ENCODE measurements at places on chromosomes 1 and 21.

GRCh38 chr1:213602796-213603486, 384.8 kb upstream of the PROX1 start:
- no peak for DNase-seq

DNA sequence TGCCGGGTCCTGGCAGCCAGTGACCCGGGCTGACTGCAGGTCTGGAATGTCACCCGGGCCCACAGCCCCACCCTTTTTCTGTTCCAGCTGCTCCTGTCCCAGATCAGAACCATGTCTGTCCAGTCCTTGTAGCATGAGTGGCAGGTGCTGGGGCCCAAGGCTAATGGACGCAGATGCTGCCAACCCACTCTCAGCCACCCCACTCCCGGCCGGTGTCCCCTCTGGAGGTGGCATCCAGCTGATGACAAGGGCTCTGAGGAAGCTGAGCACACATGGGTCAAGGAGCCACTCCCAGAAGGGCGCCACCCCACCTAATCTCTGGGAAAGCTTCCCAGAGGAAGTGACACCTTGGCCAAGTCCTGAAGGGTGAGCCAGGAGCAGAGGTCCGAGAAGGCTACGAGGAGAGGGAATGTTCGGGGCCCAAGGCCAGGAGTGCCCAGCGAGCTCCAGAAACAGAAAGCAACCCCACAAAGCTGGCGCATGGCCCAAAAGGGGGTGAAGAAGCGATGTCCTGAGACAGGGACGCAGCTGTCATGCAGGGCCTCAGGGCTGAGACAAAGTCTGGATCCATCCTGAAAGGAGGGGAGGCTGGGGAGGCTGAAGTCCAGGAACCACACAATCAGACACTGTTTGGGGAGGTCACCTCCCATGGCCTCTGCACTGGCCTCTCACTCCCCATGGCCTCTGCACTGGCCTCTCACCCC, 39.5 kb downstream of the ACOT7 start:
- no peak for DNase-seq

GRCh38 chr1:241470908-241471590, 48.5 kb downstream of the FH start:
- DNase-seq = no peak

- DNase-seq = no peak
These were observed 1.9 kb upstream of the MAD2L2 start for GRCh38 chr1:11682799-11683198.

DNA sequence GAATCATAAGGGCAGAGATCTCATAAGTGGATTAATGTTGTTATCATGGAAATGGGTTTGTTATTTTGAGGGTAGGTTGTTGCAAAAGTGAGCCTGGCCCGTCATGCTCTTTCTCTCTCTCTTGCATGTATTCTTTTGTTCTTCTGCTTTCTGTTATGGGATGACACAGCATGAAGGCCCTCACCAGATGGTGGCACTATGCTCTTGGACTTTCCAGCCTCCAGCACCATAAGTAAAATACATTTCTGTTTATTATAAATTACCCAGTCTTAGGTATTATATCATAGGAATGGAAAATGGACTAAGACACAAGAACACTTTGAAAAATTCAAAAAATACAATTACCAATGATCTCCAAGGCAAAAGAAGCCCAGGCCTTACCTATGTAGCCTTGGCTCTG, 676.1 kb downstream of the PTPRU start:
- no peak for DNase-seq

DNA sequence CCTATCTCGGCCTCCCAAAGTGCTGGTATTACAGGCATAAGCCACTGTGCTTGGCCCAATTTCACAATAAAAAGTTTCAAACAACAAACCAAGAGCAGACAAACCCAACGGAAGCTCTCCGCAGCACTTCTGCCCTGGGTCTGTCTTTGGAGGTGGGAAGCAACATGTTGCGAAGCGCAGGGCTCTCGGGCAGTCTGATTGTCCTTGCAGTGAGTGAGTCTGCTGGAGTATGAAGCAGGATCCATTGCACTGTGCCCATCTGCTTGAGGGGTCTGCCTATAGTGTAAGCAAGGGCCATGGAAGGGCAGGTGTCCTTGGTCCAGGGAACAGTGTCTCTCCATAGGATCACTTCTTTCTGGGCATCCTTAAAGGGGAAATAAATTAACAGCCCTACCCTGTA, 14.6 kb upstream of the PARP1 start:
- no peak for DNase-seq

GRCh38 chr21:45441431-45442255, 36.7 kb downstream of the COL18A1 start:
- no peak for DNase-seq

GRCh38 chr1:51875291-51875772, 3.2 kb downstream of the NRDC start:
- DNase-seq = no peak

GRCh38 chr1:94273111-94273510, 35.7 kb upstream of the ARHGAP29 start:
- DNase-seq = no peak

- no peak for DNase-seq
These were observed 87.9 kb downstream of the RHOU start for GRCh38 chr1:228823200-228823599.

- DNase-seq = no peak
These were observed 2.9 kb upstream of the PDZK1IP1 start for GRCh38 chr1:47192458-47193384.

- DNase-seq = no peak
These were observed 209.4 kb downstream of the HIVEP3 start for GRCh38 chr1:41709331-41709730.

GRCh38 chr21:38036016-38036415, 119.8 kb upstream of the KCNJ6 start:
- no peak for DNase-seq

DNA sequence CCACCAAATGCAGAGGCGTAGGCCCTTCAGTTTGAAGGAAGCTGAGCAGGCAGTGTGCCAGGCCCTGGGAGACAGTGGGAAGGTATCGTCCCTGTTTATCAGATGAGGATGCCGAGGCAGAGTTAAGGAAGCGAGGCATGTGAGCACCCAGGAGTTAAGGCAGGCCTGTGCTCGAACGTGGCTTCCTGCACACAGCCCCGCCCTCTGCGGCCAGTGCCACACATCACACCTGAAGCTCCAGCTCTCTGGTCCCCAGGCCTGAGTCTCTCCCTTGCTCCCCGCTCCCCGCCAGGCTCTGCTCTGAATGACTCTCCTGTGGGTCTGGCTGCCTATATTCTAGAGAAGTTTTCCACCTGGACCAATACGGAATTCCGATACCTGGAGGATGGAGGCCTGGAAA, 32.1 kb downstream of the EPHX1 start:
- no peak for DNase-seq

GRCh38 chr1:152348447-152348846, 11.4 kb downstream of the FLG2 start:
- DNase-seq = no peak

- no peak for DNase-seq
These were observed 19.9 kb downstream of the ATP8B2 start for GRCh38 chr1:154344977-154345837.

GRCh38 chr21:43975469-43976098, 36.5 kb upstream of the TRAPPC10 start:
- DNase-seq = no peak

- no peak for DNase-seq
These were observed 97.2 kb upstream of the LYPLAL1 start for GRCh38 chr1:219076326-219076937.

- no peak for DNase-seq
These were observed 7.1 kb upstream of the CFAP141 start for GRCh38 chr1:154213274-154213673.

GRCh38 chr21:42806509-42807140, 72.7 kb downstream of the WDR4 start:
- DNase-seq = no peak

DNA sequence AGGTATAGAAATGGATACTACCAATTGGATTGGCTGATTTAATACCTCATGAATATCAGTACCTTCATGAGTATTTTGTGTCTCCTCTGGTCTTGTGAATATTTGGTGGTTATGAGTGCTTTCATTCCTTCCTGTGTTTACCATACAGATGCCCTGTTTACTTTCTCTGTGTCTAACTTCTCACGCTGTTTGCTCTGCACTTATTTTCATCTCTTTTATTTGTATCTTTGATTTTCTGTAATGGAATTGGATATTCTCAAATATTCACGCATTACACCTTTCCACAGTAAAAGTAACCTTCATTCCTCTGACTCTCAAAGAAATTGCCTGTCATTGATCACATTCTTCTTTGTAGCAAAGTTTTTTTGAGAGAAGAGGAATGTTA, 16.8 kb downstream of the CNST start:
- no peak for DNase-seq

DNA sequence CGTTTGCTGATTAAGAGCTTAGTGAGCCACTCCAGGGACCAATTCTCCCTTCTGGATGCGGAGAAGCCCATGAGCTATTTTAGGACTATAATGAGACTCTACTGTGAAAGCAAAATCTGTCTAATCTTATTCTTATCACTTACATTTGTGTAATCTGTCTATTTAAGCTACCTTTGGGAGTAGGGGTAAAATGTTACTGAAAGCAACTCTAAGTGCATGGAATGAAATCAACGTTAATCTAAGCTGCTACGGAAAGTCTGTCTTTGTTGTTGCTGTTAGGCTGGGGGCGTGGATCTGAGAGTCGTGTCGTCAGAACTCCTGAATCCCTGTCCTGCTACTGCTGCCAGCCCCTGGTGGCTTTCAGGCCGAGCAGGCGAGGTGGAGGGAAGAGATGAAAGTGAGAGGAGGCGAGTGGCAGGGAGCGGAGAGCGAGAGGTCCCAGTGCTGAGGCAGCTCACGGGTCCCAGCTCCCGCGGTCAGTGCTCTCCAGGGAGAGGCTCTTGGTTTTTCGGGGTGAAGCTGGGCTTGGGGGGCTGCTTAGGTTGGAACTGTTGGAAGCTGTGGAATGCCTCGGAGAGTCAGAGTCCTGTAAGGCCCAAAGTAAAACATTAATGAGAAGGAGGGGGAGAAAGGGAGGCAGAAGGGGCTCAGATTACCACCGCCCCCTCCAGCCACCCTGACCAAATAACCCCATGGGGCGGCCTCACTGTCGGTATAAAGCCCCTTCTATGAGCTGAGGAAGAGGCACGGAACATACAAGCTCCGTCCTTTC, 53.9 kb downstream of the COQ8A start:
- DNase-seq = no peak

DNA sequence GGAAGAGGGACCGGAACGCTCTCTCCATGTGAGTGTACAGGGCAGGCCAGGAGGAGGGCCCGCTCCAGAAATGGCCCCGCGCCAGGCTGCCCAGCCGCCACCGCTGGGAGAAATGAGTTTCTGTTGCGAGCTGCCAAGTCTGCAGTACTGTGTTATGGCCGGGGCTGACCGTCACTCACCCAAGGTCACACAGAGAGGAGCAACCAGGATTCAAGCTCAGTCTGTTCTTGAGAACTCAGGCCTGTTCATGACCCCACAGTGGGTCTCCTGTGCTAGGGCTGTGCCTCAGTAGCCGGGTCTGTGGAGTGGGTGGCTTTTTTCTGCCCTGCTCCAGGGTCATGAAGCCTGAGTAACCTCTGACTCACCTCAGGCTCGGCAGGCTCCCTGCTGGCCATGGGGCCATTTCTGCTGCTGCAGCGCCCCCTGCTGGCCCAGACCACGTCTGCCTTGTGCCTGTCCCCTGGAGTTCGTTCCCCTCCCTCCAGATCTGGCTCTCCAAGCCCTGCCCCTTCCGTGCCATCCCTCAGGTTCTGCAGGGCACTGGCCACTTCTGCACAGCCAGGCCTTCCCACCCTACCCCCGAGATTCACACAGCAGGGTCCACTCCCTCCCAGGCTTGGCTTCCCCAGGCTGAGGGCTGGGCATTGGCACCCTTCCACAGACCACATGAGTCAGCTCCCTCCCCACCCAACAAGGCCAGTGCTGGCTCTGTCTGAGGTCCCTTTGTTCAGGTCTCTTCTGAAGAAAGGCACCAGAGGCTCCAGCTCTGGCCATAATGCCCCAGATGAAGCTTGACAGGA, 51.8 kb downstream of the EDN2 start:
- DNase-seq = peak; percentile 92

DNA sequence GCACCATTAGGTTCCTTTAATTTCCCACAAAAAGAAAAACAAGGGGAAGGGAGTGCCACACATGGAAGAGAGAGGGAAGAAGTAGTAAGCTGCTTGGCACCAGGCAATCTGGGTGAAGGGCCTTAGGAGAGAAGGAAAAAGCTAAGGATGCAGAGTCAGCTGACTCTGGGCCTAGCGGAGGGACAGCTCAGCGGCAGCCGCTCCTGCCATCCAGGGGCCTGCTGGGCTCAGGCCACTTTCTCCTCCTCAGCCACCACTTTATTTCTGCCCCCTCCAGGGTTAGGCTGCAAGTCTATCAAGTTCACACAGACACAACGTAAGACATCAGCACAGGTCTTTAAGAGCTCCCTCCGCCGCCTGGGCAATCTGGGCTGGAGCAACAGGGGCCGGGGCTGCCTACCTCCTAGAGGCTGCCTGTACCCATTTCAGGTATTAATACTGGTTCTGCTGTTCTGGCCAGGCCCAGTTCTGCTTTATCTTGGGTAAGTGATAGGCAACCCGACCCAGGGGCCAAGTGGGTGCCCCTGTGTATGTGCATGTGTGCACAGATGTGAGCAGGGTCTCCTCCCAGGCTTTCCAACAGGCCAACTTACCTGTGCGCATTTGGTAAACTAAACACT, 53.6 kb downstream of the SLC45A1 start:
- DNase-seq = no peak

DNA sequence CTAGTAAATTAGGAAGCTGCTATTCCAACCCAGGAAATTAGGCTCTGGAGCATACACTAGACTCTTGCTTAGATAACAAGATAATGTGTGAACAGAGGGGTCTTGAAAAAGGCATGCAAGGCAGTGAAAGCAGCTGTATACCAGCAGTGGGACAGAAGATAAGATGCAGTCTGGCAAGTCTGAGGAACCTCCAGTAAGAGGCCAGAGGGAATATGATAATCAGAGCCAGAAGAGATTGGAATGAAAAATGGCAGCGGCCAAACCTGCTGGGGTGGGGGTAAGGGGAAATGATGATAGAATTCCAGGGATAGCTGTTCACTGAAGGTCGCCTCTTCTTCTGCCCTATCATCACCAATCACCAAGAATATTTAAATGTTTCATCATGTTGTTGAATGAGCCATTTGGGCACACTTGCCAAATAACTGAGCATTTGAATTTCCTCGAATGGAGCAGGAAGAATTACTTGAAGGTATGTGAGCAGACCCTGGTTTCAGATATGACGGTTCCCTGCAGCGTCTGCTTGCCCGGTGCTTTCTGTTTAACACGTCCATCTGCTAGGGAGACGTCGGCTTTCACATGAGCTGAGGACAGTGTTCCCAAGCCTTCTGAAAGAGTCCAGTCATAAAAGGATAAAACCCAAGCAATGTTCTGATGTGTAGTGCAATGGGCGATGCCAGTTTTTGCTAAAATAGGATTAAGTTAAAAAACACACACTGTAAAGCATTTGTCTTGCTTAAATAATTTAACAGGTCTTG, 173.3 kb downstream of the RWDD3 start:
- no peak for DNase-seq
